Heart right ventricle (tissue), 16 donors: ENCODE measurements at places on chromosomes 7 and 10. TPM values are rescaled to one million over a fixed set of nuclear protein-coding genes. Genes with fewer than 3 reads are reported as not detected.
A peak's percentile ranks its signal among the peaks of the same experiment; 100 is the strongest.

Gene AKR1C4
- not detected for total RNA-seq

DNA sequence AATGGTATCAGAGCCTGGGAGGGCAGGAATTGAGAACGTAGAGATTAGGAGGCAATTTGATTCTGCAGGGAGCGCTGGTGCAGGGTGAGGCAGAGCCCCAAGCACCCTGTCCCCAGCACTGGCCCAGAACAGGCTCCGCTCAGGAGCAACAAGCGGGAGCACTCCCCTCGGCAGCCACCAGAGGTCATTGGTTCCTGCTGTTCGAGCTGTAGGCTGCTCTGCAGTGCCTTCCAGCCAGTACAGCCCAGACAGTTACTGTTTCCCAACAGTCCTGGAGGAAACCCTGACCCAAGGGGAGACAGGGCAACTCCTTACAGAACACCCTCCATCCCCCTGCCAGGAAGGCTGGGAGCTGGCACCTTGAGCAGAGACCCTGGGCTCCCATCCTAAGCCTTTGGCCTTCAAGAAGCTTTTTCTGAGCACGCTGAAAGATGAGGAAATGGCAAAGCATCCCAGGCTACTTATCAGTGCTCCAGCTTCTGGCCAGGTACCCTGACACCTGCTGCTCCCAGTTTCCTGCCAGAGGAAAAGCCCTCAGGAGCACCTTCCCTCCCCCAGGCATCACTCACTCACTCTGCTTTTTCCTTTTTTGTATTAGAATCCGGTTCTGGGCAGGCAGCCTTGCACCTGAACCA lies 71.2 kb upstream of the EFCAB10 start:
- peaks cover 25% of the 10 kb centered on the region for H3K4me1 ChIP-seq
- H3K4me3 ChIP-seq, result no peak overlapping the region
- H3K36me3 ChIP-seq, result no peaks in the 10 kb centered on the region
- DNase-seq, result peak; percentile 75
- no peak overlapping the region for H3K27ac ChIP-seq
- H3K27me3 ChIP-seq, result no peaks in the 10 kb centered on the region

DNA sequence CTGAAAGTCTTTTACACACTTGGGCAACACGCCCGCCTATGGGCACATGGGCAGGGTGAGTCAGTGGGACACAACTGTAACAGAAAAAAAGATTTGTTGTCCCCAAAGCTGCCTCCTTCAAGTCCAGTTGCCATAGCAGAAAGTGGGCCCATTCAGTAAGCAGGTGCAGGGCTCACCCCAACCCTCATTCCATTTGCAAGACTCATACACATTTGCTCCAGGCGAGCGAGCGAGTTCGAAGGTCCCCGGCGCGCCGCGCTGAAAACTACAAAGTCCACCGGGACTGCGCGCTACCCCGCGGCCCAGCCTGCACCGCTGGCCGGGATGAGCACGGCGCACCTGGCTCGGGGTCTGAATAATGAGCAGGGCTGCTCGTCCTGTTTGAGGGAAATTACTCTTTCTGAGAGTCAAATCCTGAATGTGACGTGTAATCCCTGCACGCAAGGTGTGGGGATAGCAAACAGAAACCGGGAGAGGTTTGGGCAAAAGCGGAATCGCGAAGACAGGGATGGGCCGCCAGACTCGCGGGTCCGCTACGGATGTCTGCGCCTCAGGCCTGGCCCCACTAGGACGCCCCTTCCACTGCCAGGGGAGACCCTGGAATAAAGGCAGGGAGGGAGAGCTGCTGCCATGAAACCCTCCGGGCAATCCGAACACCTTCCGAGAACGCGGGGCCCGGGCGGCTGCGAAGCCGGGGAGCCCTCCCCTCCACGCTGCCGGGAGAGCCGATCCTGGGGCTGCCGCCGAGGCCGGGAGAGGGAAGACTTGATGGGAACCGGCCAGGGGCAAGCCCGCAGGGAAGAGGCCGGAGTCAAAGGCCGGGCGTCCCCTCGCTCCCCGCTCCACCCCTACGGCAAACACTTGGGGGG lies 982 bp downstream of the COBL start:
- H3K27ac ChIP-seq, result peak overlapping the region; percentile 68
- peak overlapping the region; percentile 67 for H3K4me3 ChIP-seq
- no peaks in the 10 kb centered on the region for H3K36me3 ChIP-seq

Gene LRRC17
- total RNA-seq, result 0.94 TPM

Gene CYP2C19
- total RNA-seq, result not detected

Gene TAF5
- 2.5 TPM for total RNA-seq

GRCh38 chr7:44262031-44262430 lies 61.3 kb downstream of the YKT6 start:
- H3K4me1 ChIP-seq, result peaks cover 52% of the 10 kb centered on the region
- H3K27ac ChIP-seq, result no peak overlapping the region
- no peak overlapping the region for H3K4me3 ChIP-seq
- DNase-seq, result no peak
- H3K27me3 ChIP-seq, result no peaks in the 10 kb centered on the region
